Stimulated activated naive CD8-positive, alpha-beta T cell treated with anti-CD3 and anti-CD28 coated beads, Interleukin-15, Interleukin-2, amounts not matched to agents 100 U/mL and 50 U/mL, for 24 hours (primary cell): ENCODE measurements at places on chromosomes 1 and 21.

DNA sequence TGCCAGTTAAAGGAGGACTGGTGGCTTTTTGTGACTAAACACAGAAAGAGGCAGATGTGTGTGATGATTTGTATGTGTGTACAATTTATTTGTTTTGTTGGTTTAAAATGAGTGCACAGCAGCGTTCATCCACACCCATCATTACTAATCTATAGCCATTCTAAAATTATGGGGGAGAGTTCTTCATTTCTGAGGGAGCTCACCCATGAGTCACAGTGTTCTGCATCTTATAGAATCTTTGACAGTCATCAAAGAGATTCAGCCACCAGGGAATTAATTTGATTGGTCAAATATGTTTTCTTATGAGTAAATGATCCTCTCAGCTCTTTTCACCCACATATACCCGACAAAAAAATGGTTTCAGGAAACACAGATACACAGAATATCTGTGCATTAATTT, 147.9 kb downstream of the GREM2 start:
- no peak for DNase-seq

GRCh38 chr1:5796028-5796427, 196.2 kb downstream of the NPHP4 start:
- no peak for DNase-seq

DNA sequence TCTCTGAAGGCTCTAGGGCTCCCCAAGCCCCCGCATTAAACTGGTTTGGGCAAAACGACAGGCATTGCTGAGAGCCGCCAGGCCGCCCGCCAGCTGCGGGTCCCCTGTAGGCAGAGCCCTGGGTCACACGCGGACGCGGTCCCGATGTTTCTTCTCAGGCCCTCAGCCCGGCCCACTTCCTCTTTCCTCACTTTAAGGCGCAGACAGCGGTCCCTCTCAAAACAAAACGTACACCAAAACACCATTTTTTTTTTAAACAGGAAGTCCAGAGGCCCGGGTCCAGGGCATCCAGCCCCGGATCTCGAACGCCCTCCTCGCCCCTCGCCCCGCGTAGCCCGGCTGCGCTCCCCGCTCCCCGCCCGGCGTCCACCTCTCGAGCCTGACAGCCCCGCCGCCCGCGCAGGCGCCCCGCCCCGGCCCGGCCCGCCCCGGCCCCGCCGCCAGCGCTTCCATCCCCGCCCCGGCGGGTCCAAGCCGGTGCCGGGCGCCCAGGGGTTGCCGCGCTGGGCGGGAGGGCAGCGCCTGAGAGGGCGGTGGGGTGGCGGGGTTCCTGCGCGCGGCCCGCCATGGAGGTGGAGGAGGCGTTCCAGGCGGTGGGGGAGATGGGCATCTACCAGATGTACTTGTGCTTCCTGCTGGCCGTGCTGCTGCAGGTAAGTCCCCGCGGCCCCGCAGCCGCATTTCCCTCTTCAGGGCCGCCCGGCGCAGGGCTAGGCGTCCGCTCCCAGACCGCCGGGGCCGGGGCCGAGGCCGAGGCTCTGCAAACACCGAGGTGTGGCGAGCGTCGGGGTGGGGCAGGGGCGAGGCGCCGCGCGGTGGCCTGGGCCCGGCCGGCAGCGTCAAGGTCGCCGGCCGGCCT, at the start of gene SLC22A15:
Gene SLC22A15, plus strand, starts transcription at position 452 of the 859 bp plus-strand sequence. Its CDS starts 115 bp downstream, at position 567.
- peak; percentile 45 for DNase-seq

- no peak for DNase-seq
Measured at GRCh38 chr1:221279146-221279545, 399.9 kb downstream of the HLX start.

- DNase-seq: peak; percentile 88
Measured at GRCh38 chr1:37553927-37554808, at the start of gene SNIP1. Gene SNIP1 (minus strand): TSS chr1:37554293. CDS start chr1:37554229, 64 bp downstream.
